ENCODE measurements at places on chromosomes 4 and X. TPM values are rescaled to one million over a fixed set of nuclear protein-coding genes. Genes with fewer than 3 reads are reported as not detected.

- DNase-seq: no peak
Observed at GRCh38 chrX:22699581-22700091, 300.1 kb upstream of the DDX53 start.

DNA sequence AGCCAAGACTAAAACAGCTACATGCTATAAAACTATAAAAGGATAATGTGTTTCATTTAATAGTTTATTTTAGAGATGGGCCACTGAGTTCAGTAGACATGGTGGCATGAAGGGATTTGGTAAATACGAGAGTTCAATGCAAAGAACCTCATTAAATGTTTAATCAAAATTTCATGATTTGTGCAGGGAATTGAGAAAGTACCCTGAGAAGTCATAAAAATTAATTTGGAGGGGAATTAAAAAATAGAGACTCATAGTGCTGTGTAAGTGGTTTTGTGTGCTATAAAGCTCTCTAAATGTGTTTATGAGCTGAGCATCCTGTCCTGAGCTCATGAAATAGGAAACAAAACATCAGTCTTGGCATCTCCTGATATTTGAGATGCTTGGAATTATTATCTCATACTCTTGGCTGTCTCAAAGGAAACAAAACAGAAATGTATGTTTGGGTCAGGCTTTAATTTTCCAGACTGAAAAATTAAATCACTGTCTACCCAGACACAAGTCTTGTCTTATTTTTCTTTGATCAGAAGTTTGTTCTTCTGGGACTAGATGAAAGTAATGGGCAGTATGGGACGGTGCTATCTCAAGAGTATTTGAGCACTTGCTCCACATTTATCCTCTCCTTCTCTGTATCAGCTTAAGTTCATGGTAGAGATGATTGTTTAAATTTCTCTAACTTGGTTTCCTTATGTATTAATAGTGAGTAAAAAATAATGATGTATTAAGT, 38.0 kb upstream of the EMCN start:
- DNase-seq: no peak

Gene UGT2B7
- not detected for total RNA-seq

Gene ZNF595
- 4.0 TPM for total RNA-seq

- peak; percentile 54 for DNase-seq
Observed at GRCh38 chr4:122783301-122784215, 43.1 kb upstream of the FGF2 start.

GRCh38 chr4:71602289-71602900, 181.5 kb downstream of the GC start:
- no peak for DNase-seq

GRCh38 chr4:72295966-72296557, 264.3 kb downstream of the NPFFR2 start:
- peak; percentile 15 for DNase-seq

Gene ATOH1
- not detected for total RNA-seq

- DNase-seq: no peak
Observed at GRCh38 chrX:79036157-79036880, 91.1 kb downstream of the P2RY10 start.

Gene STBD1
- total RNA-seq: 5.6 TPM

Measured in HCT116 (cell line).